ENCODE measurements at places on chromosomes 12 and 14.

DNA sequence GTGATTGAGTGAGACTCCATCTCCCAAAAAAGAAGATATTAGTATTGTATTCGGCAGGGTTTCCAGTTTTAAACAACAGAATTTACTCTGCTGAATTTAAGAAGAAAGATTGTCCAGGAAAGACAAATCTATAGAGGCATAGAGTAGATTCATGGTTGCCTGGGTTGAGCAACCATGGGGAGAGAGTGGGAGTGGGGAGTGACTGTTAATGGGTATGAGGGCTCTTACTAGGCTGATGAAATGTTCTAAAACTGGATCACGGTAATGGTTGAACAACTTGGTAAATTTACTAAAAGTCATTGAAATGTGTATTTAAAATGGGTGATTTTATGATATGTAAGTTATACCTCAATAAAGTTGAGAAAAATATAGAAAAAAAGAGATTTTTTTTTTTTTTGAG, 13.9 kb upstream of the C12orf76 start:
- no peak for DNase-seq

GRCh38 chr14:53714495-53715192, 242.0 kb downstream of the BMP4 start:
- DNase-seq: peak; percentile 59

DNA sequence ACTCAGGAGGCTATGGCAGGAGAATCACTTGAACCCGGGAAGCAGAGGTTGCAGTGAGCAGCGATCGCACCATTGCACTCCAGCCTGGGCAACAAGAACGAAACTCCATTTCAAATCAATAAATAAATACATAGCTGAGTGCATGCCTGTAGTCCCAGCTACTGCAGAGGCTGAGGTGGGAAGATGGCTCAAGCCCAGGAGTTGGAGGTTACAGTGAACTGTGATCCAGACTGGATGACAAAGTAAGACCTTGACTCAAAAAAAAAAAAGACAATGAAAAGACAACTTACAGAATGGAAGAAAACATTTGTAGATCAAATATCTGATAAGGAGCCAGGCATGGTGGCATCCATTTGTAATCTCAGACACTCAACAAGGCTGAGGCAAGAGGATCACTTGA, 27.6 kb downstream of the ZFYVE1 start:
- DNase-seq: no peak

DNA sequence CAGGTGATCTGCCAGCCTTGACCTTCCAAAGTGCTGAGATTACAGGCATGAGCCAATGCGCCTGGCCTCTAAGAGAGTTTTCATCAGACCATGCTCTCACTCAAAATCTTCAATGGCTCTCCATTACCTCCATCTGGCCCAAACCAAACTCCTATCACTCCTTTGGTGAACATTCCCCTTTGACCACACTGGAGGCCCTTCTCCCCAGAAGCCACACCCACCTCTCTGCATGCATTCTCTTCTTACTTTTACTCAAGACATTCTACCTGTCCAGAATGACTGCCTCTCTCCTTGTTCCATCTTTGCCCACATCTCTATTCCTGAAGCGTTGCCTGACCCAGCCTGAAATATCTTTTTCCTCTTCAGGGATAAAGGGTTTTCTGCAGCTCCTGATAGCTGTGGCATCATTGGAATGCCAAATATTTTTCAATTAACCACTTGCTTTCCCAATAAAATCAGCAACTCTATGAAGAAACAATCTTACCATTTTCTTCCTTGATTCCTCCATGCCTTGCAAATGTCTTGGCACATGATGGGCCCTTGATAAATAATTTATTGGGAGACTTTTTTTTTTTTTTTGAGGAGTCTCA, 15.5 kb downstream of the PLEK2 start:
- no peak for DNase-seq

DNA sequence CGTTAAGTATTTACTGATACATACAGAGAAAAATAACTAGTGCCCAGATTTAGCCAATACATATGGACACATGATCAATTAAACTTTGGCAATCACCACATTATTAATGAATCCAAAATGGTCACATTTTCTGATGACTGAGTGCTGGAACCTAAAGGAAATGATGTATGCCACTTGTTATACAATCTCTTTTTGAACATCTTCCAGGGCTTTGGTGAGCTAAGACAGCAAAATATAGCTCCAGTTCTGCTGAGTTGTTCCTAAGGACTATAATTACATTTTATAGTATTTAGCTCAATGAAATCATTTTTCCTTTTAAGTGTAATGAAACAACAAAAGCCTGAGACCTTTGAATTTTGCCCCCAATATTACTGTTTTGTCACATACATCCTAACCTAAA, 329.1 kb upstream of the ATP2B1 start:
- no peak for DNase-seq

- no peak for DNase-seq
These were observed 325.5 kb upstream of the RTL1 start for GRCh38 chr14:101228949-101229541.

GRCh38 chr14:73225496-73225895, 11.8 kb upstream of the PAPLN start:
- no peak for DNase-seq

DNA sequence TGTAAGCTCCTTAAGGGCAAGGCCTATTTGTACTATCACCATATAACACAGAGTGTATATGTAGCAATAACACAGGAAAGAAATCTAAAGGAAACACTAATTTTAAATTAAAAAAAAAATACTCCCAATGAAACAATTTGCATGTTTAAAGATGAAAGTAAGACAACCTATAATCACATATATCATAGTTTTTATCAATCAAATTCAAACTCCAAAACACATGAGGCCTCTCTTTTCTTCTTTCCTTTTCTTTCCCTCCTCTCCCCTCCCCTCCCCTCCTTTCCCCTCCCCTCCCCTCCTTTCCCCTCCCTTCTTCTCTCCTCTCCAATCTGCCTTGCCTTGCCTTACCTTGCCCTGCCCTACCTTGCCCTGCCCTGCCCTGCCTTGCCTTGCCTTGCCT, 405.8 kb upstream of the RPL10L start:
- no peak for DNase-seq

- peak; percentile 79 for DNase-seq
These were observed 29.4 kb downstream of the ELK3 start for GRCh38 chr12:96223411-96224218.

GRCh38 chr12:64903479-64904152, 79.2 kb downstream of the TBC1D30 start:
- no peak for DNase-seq

GRCh38 chr14:100608064-100608463, 20.8 kb upstream of the BEGAIN start:
- DNase-seq: no peak

DNA sequence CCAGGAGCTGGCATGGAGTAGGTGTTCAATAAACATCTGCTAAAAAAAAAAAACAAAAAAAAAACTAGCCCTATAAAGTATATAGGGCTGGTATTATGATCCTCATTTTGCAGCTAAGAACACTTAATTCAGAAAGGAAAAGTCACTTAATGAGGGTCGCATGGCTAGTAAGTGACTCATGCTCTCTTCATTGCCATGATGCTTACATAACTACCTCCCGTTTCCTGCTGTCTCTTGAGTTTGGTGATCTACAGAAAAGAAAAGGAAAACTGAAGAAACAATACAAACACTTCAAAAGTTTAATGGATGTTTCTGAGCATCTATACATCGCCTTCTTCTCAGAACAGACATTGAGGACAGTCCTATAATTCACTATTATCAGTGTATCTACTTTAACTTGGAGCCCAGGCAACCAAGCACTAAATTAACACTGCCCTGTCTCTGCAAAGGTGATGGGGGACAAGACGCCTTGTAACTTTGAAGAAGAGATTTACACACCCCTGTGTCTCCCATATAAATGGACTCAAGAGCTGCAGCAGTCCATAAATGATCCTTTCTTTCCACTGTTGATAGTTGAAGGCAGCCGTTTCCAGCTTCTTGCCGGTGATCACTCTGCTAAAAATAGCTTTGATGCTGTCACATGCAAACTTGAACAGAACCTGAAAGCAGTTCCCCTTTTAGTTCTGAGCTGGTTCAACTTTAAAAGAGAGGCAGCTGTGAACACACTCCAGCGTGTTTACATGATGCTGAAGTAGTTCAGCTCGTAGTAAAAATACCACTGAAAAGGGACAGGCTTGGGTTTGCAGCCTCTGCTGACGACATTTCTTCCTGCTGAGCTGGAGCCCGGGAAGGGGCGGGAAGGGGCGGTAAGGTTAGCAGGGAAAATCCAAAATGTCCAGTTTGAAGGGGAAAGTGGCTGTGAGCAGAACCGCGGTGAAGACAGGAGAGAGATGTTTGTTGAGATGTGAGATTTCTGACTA, 113.3 kb downstream of the FOXN3 start:
- peak; percentile 72 for DNase-seq

- peak; percentile 29 for DNase-seq
These were observed 748 bp downstream of the MAPKAPK5 start for GRCh38 chr12:111842556-111843396.

GRCh38 chr14:101033446-101034165, 130.1 kb upstream of the RTL1 start:
- DNase-seq: no peak

GRCh38 chr12:53603196-53603595, 23.0 kb downstream of the ATF7 start:
- no peak for DNase-seq

GRCh38 chr12:72271451-72272090, 599 bp upstream of the TRHDE start:
- DNase-seq: no peak

DNA sequence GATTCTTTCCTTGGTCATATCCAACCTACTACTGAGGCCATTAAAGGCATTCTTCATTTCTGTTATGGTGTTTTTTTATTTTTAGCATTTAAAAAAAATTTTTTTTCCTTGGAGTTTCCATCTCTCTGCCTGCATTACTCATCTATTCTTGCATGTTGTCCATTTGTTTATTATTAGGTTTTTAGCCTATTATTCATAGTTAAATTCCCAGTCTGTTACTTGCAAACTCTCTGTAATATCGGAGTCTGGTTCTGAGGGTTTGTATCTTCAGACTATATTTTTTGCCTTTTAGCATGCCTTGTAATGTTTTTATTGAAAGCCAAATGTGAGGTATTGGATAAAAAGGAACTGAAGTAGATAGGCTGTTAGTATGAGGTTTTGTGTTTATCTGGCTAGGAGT, 284.3 kb downstream of the FUT8 start:
- no peak for DNase-seq
